ENCODE measurements at places on chromosomes 1 and 21. TPM values are rescaled to one million over a fixed set of nuclear protein-coding genes. Genes with fewer than 3 reads are reported as not detected.

The PLA2G2E gene
- polyA plus RNA-seq = not detected

The CHI3L2 gene
- not detected for polyA plus RNA-seq

The TPTE gene
- not detected for polyA plus RNA-seq

The FAM167B gene
- 4.2 TPM for polyA plus RNA-seq

The E2F2 gene
- 2.3 TPM for polyA plus RNA-seq

The EIF4G3 gene
- polyA plus RNA-seq = 47.5 TPM

The CALML6 gene
- 0.96 TPM for polyA plus RNA-seq

The LPAR3 gene
- 17.1 TPM for polyA plus RNA-seq

The OR2T33 gene
- not detected for polyA plus RNA-seq

The BGLAP gene
- polyA plus RNA-seq = 3.2 TPM

The NTRK1 gene
- 0.13 TPM for polyA plus RNA-seq

All from H1 (cell line).